ENCODE measurements at places on chromosomes 13 and 19.

DNA sequence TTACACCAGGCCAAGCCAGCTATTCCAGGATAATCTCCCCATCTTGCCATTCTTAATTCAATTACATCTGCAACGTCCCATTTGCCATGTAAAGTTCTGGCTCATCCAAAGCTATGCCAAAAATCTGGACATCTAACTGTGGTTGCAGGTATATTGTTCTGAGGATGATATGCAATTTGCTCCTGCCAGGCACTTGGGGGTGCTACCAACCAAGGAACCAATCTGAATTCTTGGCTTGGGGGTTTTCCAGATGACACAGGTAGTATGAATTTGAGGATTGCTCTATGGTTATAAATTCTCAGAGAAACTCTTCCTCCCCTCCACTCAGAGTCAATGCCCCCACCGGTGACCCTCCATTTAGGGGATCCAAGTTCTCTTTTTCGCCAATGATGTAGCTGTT lies 33.0 kb downstream of the CRYL1 start:
- peak; percentile 63 for DNase-seq

DNA sequence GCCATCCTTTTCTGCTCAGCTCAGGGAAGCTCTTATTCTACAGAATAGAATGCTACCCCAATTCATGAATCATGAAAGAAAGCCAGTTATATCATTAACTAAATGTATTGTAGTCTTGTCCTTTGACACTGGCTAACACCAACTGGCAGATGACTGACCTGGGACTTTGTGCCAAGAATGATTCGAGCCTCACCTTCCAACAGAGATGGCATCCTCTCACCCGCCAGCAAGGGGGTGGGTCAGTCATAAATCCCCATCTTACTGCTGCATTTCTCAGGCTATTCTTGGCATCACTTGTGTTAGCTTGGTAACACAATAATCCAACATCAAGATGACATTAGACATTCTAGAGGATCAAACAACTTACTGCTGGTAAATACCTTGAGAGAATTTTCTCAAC lies 1239.8 kb upstream of the MIR17HG start:
- DNase-seq, result no peak

- DNase-seq, result no peak
Observed at GRCh38 chr13:52925251-52925650, 76.8 kb upstream of the PCDH8 start.

DNA sequence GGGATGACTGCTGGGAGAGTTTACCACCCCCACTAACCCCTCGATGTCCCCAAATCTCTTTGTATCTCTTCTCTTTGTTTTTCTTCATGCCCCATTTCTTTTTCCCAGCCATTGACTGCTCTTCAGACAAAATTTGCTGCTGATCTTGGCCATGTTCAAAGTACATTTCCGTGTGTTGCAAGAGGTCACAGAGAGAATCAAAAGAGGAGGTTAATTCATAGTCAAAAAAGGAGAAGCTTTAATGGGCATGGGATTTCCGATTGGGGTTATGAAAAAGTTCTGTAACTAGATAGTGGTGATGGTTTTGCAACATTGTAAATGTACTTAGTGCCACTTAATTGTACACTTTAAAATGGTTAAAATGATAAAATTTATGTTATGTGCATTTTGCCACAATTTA lies 121.1 kb downstream of the FLT1 start:
- DNase-seq, result no peak

DNA sequence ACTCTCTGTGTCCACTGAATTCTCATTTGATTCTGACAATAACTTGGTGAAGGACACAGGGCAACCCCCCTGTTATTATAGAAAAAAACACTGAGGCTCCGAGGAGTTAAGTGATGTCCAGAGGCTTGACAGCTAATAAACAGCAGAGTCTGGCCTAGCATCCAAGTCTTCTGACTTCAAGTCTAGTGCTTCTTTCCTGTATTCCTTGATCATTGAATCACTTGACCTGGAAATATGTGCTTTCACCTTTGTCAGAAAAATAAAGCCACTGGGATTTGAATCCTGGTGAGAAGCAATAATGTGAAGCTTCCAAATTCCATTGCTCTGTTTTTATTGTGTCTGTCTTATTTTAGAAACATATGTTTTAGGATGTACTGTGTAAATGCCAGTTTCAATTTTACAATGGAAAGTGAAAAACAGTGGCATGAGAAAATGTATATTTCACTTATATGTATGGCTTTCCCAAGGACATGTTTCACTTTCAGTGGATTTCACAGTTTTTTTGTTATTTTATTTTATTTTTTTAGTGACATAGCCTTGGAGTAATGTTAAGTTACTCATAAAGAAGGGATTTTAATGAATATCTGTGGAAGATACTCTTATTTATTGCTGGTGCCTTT lies 190.2 kb downstream of the GPC6 start:
- DNase-seq, result no peak

GRCh38 chr13:21338156-21338555 lies 120.9 kb downstream of the ZDHHC20 start:
- DNase-seq, result no peak

GRCh38 chr13:111897846-111898215 lies 169.1 kb upstream of the SOX1 start:
- no peak for DNase-seq

DNA sequence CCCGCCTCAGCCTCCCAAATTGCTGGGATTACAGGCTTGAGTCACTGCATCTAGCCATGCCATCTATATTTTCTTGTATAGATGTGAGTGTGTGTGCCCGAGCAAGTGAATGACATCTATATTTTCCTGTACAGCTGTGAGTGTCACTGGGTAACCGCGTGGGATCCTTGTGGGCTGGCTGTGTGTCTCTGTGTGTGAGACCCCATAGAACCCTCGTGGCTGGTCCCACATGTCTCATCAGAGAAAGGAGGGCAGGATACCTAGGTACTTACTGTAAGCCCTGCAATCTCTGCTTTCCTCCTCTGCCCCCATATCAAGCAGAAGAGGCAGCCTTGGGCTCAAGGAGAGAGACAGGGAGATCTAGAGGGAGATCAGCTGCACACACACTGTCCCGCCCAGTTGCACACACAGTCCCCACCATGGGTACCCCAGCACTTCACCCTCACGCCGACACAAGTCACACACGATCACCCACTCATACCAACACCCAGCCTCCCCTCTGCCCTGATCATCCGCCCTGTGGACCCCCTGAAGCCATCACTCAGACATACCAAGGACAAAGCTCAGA lies 655 bp downstream of the DENND1C start:
- no peak for DNase-seq

DNA sequence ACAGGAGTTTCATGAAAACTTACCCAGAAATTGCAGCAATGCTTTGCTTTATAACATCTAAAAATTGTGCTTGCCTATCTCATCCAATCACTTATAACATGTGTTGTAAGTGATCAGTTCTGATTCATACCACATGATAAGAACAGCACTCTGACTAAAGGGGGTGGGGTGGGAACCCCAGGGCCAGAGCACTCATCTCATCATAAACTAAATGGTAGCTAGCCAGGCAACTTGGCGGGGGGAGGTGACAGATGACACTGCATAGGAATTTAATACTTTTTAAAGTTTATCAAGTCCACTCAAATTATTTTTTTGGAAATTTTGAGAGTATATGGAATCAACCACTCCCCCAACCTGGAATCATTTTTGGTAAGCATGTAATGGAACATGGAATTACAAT lies 42.1 kb downstream of the FOXO1 start:
- peak; percentile 69 for DNase-seq

GRCh38 chr13:74325106-74325505 lies 190.9 kb upstream of the KLF12 start:
- no peak for DNase-seq

- DNase-seq, result no peak
Observed at GRCh38 chr13:41495044-41495443, 37.7 kb downstream of the RGCC start.

DNA sequence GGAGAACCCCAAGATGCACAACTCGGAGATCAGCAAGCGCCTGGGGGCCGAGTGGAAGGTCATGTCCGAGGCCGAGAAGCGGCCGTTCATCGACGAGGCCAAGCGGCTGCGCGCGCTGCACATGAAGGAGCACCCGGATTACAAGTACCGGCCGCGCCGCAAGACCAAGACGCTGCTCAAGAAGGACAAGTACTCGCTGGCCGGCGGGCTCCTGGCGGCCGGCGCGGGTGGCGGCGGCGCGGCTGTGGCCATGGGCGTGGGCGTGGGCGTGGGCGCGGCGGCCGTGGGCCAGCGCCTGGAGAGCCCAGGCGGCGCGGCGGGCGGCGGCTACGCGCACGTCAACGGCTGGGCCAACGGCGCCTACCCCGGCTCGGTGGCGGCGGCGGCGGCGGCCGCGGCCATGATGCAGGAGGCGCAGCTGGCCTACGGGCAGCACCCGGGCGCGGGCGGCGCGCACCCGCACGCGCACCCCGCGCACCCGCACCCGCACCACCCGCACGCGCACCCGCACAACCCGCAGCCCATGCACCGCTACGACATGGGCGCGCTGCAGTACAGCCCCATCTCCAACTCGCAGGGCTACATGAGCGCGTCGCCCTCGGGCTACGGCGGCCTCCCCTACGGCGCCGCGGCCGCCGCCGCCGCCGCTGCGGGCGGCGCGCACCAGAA lies 1.1 kb downstream of the SOX1 start:
- no peak for DNase-seq

GRCh38 chr13:40476175-40476958 lies 190.1 kb downstream of the FOXO1 start:
- no peak for DNase-seq

- DNase-seq, result no peak
Observed at GRCh38 chr19:3980353-3981251, 4.7 kb downstream of the EEF2 start.

DNA sequence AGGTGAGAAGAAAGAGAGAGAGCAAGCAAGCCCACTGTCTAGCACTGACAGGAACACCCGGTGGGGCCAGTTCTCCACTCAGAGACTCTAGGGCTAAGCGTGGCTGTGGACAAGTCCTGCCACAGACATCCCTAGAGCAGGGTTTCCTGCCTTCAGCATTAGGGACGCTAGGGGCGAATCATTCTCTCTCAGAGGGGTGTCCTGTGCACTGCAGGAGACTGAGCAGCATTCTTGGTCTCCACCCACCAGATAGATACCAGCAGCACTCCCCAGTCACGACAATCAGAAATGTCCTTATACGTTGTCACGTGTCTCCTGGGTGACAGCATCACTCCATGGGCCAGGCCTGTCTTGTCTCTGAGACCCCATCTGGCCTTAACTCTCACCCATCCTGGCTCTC lies 1.5 kb downstream of the OR10H1 start:
- no peak for DNase-seq

- no peak for DNase-seq
Observed at GRCh38 chr13:65727070-65727469, 1503.1 kb downstream of the PCDH9 start.

GRCh38 chr13:110455941-110456340 lies 105.6 kb downstream of the RAB20 start:
- DNase-seq, result peak; percentile 71

DNA sequence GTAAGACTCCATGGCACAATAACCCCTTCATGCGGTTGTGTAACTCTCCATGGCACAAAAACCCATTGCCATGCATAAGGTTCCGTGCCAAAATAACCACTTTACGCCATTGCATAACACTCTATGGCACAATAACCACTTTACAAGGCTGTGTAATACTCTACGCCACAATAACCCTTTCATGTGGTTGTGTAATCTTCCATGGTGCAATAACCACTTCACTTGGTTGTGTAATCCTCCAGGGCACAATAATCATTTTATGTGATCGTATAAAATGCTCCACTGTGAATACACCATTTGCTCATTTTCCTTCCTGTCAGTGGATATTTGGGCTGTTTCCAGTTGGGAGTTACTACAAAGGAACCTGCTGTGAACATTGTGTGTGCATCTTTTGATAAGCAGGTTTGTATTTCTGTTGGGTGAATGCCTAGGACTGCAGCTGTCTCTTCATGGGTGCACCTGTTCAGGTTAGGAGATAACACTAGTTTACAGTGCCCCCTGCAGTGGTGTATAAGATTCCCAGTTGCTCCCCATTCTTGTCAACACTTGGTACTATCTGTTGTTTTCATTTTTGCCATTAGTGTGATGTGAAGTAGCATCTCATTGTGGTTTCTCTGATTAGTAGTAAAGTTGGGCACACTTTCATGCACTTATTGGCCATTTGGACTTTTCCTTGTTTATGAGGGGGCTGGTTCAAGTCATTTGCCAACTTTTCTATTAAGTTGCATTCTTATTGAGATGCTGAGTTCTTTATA lies 21.1 kb upstream of the ZSCAN18 start:
- DNase-seq, result no peak

DNA sequence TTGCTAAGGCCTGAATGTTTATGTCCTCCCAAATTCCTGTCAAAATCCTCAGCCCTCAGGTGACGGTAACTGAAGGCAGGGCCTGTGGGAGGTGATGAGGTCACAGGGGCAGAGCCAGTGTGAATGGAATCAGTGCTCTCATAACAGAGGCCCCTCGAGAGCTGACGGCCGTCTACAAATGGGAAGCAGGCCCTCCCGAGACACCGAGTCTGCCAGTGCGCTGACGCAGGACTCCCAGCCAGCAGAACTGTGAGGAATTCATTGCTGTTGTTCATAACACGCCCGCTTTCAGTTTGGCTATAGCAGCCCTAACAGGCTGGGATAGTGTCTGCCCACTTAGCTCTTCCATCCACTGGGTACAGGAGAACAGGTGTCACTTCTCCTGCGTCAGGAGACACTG lies 41.2 kb downstream of the CARS2 start:
- no peak for DNase-seq

GRCh38 chr13:30868799-30869470 lies 37.1 kb upstream of the MEDAG start:
- DNase-seq, result no peak

GRCh38 chr13:35474496-35475211 lies 1.8 kb downstream of the MAB21L1 start:
- no peak for DNase-seq

DNA sequence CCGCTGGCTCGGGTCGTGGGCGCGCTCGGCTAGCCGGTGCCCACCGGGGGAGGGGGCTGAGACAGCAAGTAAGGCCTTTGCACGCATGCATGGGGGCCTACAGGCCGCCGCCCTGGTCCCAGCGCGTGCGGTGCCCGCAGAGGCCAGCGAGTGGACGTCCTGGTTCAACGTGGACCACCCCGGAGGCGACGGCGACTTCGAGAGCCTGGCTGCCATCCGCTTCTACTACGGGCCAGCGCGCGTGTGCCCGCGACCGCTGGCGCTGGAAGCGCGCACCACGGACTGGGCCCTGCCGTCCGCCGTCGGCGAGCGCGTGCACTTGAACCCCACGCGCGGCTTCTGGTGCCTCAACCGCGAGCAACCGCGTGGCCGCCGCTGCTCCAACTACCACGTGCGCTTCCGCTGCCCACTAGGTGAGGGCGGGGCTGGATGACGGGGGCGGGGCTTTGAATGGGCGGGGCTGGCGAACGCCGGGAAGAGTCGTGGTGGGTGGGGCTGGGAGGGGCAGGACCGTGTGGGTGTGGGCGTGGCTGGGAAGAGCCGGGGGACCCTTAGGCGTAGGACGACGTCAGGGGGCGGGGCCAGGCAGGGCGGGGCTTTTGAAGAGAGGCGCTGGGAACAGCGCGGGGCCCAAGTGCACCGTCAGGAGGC lies 2.1 kb downstream of the CILP2 start:
- peak; percentile 87 for DNase-seq

DNA sequence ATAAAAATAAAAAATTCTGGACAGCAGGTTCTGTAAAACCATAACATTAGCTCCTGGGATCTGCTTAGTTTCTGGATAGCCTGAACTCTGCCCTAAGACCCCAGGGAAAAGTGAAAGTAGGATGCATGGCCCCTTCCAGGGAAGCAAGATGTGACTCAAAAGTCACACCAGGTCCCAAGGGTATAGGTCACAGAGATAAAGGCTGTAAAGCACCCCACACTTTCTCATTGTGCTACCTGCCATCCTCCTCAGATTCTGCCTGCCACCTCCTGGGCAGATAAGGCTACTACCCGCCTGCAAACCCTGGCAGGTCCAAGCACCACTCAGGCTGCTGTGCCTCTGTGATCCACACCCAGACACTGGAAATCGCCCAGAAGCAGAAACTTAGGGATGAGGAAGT lies 20.6 kb downstream of the FFAR2 start:
- peak; percentile 69 for DNase-seq
